Transverse colon (tissue), 4 donors: ENCODE measurements at places on chromosomes 13 and 19. TPM values are rescaled to one million over a fixed set of nuclear protein-coding genes. Genes with fewer than 3 reads are reported as not detected.
A peak's percentile ranks its signal among the peaks of the same experiment; 100 is the strongest.

DNA sequence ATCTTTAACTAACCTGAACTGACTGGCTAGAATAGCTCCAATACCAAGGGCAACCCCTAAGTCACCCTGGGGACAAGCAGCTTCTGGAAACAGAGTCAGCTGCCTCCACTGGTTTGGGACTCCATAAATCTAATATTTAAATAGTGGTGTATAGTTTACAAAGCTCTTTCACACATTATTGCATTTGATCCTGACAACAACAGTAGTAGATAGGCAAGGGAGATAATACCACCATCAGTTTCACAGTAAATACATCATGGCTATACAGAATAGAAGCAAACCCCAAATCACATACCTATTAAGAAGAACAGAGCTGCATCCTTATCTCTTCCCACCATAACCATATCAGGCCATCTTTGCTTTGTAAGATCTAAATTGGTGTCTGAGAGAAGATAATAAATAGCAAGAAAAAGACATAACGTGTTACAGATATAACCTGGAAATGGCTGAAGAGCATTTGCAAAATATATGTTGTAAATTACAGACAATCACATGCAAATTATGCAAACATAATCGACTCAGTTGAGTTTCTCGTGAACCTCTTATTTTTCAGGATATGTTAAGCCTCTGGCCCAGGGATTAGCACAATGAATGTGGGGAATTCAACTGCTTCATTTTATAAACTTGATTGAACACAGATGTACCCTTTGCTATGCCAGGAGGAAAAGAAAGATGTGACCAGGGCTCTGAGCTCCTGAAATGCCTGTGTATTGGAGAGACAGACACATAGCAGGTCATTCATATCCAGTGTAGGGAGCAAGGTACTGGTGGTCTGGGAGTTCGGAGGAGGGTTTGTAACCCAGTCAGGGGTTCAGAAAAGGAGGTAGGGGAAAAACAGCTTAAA is 142.5 kb downstream of the SLC7A1 start:
- no peak for DNase-seq

GRCh38 chr13:30872685-30873461 is 33.2 kb upstream of the MEDAG start:
- DNase-seq, result no peak

DNA sequence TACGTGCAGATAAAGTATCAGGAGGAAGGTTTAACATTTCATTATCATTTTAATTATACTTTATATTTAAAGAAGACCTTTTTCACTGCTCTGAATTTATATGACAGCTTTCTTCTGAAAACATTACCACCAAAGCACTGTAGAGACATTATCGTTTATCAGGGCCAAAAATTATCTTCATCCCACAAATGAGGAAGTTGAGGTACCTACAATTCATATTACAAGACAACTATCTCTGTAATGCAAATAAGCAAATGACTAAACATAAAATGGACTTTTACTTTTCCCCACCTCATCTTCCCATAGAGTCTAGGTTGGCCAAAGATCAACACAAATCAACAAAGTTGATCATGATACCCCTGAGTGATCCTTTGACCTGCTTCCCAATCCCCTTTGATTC is 30.9 kb upstream of the SMAD9 start:
- DNase-seq, result no peak

DNA sequence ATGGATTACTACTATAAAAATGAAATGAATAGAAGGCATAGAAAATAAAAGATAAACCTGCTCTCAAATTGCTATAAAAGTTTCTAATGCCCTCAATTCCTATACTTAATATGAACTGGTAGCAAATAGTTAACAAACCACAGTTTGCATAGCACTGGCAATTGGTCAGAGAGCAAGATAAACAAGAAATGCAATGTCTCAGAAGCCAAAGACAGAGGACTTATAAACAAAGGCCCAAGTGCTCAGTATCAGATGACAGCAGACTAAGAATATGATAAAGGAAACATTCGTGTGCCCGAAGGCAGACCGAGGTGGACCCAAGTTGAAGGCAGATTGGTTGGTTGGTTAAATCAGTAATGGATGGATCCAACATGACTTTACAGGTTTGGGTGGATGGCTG is 50.6 kb downstream of the IPO5 start:
- DNase-seq, result no peak

DNA sequence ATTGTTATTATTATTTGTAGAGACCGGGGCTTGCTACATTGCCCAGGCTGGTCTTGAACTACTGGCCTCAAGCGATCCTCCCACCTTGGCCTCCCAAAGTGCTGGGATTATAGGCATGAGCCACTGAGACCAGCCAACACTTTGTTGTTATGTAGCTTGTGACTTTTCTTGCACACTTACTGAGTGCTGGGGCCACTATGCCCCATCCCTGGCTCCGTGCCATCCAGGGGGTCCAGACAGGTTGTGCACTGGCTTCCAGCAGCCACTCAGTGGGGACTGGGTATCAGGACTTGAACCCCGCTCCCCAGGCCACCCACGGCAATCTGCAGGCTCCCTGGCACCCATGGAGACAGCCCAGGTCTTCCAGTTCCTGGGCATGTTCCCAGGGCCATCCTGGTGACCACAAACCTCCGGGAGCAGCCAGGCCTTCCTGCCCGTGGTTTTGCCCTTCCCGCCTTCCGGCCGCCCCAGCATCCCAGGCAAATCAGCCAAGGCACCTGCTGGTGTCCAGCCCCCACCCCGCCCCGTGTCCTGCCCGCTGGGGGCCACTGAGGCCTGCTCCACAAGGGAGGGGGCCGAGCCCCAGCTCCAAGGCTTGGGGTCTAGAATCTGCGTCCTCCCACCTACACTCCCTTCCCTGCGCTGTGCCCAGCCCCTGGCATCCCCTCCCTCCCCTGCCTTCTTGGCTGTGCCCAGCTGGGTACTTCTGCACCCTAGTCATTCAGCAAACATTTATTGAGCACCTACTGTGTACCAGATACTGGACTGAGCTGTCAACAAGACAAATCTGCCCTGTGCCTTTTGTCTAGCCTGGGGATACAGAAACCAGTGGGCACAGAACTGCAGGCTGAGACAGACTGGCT is 23.7 kb upstream of the SEMA6B start:
- no peak for DNase-seq

DNA sequence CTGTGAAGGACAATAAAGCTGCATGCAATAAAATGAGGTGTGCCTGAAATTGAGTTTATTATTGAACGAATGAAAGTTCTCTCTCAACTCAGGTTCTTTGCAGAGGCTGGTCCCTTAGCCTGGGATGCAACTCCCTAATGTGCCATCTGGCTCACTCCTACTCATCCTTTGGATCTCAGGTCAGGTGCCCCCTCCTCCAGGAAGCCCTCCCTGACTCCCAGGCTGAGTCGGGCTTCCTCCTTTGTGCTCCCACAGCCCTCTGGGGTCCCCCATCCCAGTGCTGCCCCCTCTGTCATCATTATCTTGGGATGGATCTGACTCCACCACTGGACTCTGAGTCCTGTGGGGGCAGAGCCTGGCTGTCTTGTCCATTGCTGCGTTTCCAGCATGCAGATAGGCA is 2.7 kb upstream of the IRGC start:
- DNase-seq, result no peak

DNA sequence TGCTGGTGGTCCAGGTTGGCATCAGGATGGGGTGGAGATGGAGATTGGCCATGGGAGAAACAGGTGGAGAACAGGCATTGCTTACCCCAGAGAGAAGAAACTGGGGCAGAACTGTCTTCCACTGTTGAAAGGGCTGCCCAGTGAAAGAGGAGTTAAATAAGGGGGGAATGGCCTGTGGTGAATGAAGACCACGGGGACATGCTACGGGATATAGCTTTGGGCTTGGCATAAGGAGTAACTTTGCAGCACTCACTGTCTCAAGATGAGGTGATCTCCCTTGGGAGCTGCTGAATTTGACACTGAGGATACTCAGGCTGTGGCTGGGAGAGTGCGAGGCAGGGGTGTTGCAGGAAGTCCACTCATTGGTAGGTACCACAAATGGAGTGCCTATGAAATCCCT is 10.6 kb upstream of the GPR18 start:
- DNase-seq, result no peak

DNA sequence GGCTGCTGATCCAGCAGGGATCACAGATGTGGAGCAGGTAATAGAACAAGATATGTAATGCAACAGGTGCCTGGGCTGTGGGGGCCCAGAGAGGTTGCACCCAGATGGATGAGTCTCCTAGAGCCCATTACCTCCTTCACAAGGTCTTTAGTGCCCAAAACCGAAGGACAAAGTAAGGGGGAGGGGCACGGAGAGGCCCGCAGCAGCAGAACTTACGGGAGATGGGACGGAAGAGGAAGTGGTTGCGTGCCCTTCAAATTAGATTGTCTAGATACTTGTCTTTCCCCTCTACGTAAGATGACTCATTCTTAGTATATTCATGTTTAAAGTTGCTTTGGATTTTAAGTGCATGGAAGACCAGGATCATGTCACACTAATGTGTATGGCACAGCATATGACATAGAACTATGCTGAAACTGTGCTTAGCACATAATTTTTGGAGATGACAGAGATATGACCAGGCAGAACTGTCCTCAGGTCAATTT is 5.7 kb upstream of the MRPS31 start:
- DNase-seq, result peak; percentile 56

- DNase-seq, result no peak
Measured at GRCh38 chr19:48135411-48135810, 24.8 kb upstream of the PLA2G4C start.

Gene ONECUT3
- not detected for total RNA-seq

Gene PRSS57
- not detected for total RNA-seq

DNA sequence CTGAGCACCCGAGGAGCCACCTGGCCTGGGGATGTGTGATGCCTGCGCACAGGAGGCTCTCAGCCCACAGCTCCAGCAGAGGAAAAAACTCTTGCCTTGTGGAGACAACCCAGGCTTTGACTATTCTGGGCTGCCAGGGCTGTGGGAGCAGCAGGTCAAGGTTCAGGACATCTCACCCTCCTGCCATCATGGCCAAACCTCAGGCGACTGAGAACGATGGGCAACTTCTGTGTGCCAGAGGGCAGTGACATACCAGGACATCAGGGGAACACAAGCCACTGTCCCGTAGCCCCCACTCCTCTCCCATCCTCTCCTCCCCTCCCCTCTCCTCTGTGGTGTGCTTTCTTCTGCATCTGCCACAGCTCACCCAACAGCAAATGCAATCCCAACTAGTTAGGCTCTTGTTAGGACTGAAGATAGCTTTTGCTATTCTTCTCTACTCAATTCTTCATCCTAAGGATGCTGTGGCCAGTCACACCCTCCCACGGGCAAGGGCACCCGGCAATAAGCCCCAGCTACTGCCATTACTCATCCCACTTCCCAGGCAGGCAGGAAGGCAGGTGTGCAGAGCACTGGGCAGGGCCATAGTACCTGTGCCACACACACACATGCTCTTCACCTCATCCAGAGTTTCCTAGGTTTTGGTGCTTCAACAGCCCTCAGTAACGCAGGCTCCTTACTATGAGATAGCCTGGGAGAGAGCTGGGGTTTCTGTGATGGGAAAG is 16.8 kb downstream of the ELL start:
- peak; percentile 45 for DNase-seq

Gene SIGLEC12
- total RNA-seq, result not detected

Gene KANK2
- total RNA-seq, result 145 TPM

DNA sequence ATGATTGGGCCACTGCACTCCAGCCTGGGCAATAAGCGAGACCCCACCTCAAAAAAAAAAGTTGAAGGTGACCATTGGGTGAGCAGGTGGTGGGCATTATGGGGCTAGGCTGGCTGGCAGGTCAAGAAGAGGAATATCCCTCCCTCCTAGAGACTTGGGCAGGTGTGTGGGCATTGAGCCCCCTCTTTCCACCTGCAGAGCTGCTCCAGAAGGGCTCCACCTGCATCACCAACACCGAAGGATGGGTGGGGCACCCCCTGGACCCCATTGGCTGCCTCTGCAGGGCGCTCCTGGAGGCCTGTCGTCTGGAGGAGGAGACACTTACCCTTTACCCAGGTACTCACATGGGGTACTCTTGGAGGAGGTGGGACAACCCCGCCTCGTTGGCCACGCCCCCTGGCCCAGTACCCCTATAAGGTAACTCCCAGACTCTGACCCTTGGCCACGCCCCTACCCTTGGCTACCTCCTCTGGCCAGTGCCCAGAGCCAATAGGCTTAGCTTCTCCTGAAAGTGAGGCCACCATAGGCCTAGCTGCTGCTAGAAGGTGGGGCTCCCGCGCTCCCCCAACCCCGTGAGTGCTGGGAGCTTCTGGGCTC is 21.9 kb downstream of the ZSWIM4 start:
- DNase-seq, result peak; percentile 82

- DNase-seq, result no peak
Measured at GRCh38 chr13:36533806-36534205, 101.5 kb downstream of the CCNA1 start.

DNA sequence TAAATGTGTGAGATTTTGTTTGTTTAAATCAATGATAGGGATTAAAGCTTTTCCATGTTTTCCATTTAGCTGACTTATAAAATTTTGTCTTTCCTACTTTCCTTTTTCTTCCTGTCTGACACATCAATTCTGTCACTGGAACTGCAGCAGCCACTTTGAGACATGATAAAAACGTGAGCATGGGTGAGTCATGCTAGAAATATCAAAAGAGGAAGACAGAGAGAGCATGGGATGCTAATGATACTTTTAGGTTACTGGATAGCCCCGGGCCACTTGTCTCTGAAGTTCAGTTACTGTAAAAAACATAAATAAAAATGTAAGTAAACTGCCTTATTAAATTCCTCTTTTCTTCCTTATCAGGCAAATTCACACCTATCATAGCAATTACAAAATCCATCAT is 1332.0 kb upstream of the PCDH20 start:
- DNase-seq, result no peak

Gene APOC4
- not detected for total RNA-seq

DNA sequence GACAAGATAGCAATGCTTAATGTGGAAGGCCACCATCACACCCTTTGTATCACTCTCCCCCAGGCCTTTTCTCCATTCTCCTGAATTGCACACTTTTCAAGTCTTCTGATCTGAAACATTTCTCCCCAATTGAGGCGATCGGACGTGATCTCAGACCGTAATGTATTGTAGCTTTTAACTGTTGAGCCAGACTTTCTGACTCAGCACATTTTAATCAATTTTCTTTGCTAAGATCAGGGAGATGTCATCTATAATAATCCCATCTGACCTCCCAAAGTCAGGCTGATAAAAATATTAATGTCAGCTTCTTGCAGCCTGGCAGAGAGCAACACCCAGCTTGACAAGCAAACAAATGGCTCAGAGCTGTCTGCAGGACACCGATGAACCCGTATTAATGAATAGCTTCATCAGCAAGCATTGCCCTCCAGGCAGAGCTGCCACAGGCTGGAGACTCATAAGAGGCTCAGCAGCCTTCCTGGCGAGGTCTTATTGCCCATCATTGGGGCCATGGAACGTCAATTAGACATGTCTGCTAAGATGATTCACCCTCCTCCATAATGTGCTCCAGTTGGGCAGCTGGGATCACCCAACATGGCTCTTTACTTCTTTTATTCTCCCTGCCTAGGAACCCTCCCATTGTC is 60.2 kb upstream of the UQCRFS1 start:
- DNase-seq, result no peak

Gene ZNF8
- 6.2 TPM for total RNA-seq

Gene CD209
- total RNA-seq, result 9.4 TPM

GRCh38 chr13:28613562-28613961 is 45.4 kb upstream of the POMP start:
- no peak for DNase-seq

- DNase-seq, result no peak
Measured at GRCh38 chr13:45051315-45051714, 62.0 kb downstream of the GPALPP1 start.

Gene ZNF625
- not detected for total RNA-seq
